ENCODE measurements at places on chromosomes 5 and 9.

DNA sequence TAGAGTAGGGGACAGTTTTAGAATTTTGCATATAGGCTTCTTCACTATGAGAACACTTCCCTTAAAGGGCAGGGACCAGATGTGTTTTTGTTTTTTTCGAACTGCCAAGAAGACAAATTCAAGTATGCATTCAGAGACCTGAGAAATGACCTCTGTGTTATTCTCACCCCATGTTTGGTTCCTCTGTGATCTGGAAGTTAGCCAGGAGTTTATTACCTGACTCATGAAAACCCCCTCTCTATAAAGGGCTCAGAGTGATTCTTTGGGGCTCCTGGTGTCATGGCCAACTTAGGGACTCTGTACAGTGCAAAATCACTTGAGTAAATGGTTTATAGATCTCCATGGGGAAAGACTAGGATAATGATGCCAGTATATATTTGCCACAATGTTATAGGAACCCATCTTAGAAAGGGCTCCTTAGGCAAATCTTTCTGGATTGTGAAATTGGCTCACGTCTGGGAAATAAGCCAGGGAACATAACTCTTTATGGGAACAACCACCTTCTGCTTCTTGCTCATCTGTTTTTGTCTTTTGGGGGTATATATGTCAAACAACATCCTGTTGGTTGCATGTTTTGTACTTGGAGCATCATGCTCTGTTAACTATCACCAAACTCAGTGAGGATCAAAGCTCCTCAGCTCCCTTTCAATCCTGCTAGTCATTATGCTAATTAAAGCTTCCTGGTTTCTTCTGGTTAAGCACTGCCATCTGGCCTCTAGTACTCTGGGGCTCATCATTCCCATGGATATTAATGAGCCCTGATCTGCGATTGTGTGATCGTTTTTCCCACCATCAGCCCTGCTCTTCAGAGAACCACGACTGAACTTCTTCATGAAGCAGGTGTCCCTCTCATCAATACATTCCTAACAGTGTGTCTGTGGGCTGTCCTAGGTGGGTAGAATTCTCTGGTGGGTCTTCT is 173.4 kb upstream of the CDH12 start:
- DNase-seq = no peak

GRCh38 chr9:93233033-93233432 is 49.1 kb downstream of the WNK2 start:
- DNase-seq = no peak

DNA sequence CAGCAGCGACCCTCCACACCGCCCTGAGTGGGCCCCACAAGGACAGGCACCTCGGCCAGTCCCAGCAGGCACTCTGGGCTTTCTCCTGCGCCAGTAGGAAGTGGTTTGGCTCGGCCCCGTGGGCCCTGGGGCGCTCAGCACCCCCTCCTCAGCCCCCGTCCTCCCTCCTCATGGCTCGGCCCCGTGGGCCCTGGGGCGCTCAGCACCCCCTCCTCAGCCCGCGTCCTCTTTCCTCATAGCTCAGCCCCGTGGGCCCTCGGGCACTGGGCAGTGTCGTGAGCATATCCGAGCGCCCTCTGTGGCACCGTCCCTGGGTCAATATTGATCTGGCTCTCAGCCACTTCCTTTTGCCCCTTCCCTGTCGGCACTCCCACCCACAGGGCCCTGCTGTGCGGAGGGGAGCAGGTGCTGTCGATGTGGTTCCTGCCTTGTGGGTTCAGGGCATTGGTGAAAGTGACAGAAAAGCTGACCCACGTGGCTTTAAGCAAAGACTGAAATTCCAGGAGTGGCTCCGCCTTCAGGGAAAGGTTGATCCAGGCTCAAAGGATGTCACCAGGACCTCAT is 5.5 kb upstream of the SCGB3A1 start:
- DNase-seq = no peak

- DNase-seq = no peak
Observed at GRCh38 chr9:5446451-5447236, 3.7 kb upstream of the CD274 start.

- DNase-seq = no peak
Observed at GRCh38 chr9:29456940-29457339, 1883.7 kb upstream of the C9orf72 start.

DNA sequence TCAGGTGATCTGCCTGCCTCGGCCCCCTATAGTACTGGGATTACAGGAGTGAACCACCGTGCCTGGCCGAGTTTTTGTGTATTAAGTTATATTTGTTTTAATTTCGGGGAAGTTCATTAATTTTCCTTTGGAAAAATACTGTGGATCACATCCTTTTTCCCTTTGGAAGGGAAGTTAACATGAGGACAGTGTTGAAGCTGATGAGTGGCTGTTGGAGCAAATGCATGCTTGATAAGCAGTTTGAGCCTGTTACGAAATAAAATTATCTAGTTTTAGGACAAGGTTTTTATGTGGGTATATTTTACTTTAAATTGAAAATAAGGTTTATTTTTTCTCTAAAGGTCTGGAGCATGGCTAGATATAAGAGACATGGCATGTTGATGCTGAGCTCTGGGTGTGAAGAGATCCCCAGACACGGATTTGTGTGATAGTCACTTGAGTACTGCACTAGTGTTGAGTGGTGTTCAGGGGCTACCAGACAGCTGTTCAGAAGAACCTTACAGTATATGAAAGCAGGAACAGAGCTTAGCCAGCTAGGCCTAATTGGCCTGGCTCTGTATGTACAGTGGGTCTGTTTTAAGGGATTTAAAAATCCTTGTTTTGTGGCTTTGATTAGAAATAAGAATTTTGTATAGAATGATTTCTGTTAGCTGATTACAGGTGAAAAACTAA is 17.4 kb downstream of the LMNB1 start:
- no peak for DNase-seq

DNA sequence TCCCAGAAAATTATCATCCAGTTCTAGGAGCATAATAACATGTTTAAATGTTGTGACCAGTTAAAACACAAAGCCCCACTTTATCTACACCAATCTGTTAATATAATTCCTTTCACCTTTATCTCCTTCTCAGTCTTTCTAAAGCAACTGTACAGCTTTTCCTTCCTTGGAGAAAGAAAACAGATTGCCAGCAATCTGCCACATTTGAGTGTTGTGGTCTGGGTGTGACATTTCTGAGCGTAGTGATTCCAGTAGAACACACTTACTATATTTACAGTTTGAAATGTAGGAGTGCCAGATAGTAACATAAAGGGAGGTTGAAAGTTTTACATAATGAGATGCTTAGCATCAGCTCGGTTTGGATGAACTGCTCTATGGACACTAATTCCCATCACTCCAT is 76.1 kb downstream of the KCNN2 start:
- no peak for DNase-seq

All from GM18507 (cell line).